ENCODE measurements at places on chromosomes 2 and 18.

GRCh38 chr2:57740891-57741290 is 305.7 kb upstream of the VRK2 start:
- DNase-seq = no peak

GRCh38 chr2:145090841-145091761 is 571.2 kb upstream of the ZEB2 start:
- DNase-seq = no peak

GRCh38 chr2:134668821-134669220 is 50.0 kb downstream of the TMEM163 start:
- peak; percentile 52 for DNase-seq

DNA sequence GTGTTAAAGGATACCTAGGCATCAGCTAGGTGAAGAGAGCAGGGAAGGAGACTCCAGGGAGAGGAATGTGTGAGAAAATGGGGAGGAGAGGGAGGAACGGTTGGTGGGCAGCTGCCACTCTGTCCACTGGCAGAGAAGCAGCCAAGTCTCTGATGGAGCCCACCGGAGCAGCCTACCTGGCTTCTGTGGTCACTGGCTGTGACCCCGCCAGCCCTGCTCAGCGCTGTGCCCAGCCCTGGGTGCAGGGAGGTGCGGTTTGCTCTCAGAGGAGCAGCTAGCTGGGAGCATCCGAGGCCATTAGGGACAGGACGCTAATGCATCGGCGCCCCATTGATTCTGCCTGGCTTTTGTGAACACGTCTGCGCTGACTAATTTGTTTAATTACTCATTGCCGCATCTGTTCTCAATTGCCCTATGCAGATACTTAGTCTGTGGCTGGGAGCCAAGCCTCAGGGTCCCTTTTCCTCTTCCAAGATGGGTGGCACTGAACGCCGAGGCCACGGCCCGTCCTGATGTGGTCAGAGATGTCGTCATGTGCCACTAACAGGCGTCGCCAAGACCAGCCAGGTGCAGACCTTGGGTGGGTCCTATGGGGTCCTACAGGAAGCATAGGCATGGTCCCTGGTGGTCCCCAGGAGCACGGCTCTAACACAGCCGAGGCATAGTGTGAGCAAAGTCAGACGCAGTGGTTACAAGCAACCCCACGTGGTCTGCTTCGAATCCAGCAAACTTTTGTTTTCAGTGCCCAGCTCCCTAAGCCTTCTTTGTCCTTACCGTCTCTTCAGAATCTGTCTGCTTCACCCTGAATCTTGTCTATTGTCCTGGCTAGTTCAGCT is 82.0 kb downstream of the RRM2 start:
- DNase-seq = no peak

GRCh38 chr2:238945433-238946150 is 97.7 kb downstream of the TWIST2 start:
- no peak for DNase-seq

DNA sequence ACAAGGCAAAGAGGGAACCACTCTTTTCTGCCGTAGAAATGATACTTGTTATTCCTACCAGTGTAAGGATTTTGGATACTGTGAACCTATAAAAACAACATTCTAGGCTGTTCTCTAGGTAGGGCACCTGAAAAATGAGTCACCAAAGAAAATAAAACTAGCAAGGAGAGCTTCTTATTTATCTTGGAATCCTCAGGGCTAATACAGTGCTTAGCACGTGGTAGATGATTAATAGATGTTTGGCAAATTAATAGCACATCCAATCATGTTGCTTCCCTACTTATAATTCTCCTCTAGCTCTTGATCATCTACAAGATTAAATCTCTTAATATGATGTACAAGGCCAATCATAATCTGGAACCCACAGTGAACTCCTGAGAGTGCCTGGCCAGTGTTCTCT is 73.1 kb downstream of the AAK1 start:
- no peak for DNase-seq

GRCh38 chr2:179253226-179253625 is 11.4 kb downstream of the SESTD1 start:
- no peak for DNase-seq

GRCh38 chr18:52730972-52731619 is 391.1 kb downstream of the DCC start:
- DNase-seq = no peak

GRCh38 chr18:58578321-58578720 is 50.6 kb downstream of the ALPK2 start:
- no peak for DNase-seq

DNA sequence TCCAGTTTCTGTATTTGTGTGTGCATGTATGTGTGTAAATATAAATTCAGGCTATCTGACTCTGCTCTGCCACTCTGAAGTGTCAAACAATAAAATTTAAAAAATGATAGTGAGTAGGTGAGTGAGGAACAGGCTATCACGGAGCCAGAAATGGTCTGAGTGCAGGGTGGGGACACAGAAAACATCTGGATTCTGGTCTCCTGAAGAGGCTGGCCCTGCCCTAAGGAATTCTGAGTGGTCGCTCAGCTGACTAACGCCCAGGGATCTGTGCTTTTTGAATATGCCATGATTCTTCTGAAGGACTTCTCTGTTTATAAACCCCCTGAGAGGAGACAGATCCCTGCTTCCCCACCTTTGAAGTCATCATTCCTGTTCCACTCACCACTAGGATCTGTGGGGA is 353.9 kb upstream of the GYPC start:
- DNase-seq = no peak

DNA sequence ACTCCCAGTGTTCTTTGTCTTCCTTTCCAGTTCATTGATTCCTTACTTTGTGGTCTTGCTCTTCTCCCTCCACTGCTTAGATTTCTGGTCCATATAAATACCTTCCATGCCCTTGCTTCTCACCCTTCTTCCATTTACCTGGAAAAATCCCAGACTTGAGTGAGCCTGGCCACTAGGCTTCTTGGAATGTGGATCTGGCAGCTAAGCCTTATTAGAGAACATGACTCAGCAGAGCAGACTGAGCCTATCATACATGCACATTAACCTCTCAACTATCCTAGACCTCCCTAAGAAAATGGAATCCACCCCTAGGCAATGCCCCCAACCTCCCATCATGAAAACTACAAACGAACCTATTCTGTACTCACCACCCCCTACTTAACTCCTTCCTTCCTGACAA is 127.7 kb downstream of the RHBDD1 start:
- no peak for DNase-seq

DNA sequence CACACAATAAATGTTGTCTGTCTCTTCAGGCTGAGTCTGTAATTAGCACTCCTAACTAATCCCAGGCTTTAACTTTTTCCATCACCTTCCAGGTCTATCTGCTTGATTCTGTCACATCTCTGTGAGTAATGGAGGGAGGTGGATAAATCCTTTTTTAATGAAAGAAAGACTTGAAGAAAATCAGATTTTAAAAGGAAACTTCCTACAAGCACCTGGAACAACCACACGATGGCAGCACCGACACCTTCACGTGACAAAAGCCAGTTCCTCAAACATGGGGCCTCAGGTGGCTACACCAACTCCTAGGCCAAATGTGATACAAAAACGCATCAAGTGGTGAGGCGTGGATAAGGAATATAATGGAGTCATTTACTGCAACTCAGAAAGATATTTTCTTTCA is 41.8 kb downstream of the TGFBRAP1 start:
- DNase-seq = peak; percentile 5

DNA sequence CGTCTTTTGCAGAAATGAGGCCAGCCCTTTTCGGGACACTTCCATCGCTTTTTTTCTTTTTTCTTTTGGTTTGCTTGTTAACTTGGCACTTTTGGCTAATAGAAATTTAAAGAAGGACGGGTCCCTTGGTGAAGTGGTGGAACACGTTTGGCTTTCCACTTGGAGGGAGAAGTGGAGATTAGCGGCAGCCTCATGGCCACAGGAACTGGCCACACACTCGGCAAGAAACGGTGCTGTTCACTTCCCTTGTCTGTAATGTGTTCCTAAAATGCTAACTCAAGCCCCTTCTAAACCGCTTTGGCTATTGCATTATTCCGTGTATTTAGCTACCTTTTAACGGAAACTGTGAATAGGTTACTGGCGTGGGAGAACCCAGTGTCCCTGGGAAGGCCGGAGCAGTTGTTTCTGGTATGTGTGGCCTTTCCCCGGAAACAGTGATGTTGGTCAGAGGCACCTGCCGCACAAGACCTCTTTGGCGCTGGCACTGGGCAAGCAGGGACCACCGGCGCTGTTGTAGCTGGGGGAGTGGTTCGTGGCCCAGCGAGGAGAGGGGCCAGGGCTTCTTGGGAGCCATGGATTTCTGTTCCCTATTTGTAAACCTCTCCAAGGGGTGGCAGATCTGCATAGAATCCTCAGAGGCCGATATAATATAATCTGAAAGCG is 981 bp downstream of the RAMP1 start:
- no peak for DNase-seq

DNA sequence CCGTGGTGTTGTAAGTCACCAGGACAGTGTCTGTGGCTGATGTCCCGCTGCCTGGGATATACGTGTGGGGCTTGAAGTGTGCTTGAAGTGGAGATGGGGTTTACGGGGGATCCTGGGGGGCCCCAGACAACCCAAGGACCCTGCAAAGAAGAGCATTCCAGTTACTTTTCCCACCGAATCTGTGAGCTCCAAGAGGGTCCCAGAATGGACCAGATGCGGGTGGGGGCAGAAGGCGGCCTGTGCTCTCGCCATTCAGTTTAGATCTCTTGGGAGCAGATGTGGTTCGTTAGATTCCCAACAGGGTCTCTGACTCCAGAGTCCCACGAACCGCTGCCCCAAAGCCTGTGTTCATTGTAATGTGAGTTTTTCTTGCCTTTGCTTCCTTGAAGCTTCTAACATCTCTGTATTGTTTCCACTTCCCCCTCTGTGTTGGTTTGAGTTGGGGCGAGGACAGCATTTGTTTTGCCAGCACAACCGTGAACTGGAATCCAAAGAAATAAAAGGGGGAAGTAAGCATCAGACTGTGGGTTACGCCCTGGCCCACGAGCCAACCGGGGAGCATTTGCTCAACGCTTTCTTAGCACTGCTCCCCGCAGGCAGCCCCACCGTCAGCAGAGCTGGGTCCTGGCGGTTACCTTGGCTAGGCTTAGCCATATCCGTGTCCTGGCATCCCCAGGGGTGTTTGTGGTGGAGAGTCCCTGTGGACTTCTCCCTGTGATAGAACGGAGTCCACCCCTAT is 92.1 kb downstream of the SH3BP4 start:
- no peak for DNase-seq

DNA sequence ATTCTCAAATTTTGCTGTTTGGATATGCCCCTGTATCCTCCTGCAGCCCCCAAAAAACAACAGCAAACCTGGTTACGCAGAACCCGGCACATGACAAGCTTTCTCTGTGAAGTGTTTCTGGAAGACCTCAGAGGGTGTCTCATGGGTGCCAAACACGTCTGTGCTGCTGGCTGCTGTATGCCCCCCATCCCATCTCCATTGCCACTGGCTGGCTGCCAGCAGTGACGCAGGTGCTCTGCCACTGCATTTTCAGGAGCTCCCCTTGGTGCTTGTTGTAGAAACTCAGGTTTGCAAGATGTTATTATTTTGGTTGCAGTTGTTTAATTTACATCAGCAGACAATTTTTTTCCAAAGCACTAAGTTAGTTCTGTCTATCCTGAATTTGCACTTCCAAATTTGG is 166.4 kb upstream of the FANCL start:
- DNase-seq = no peak

DNA sequence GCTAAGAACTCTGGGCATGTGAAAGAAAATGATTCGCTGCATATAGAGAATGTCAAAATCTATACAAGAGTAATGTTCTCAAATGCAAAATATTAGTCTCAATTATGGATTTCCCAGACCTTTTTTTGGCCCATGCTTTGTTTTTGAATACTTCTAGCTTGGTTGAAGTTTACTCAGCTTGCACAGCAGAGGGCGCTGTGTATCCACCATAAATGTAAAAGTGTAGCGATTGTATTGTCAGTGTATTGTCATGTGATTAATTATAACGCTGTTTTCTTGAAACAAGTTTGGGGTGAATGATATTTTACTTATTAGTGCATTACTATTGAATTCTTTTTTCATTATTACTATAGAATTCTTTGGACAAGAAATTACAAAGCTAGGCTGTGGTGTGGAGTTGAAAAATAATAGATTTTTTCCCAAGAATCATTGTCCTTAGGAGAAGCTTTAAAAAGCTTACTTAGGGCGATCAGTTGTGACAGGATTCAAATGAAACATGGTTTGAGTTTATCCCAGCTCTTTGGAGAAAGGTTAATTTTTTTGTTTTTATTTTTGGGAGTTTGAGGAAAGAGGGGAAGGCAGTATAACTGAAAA is 98.3 kb downstream of the PIK3C3 start:
- DNase-seq = peak; percentile 18

GRCh38 chr2:143482771-143483170 is 353.6 kb downstream of the ARHGAP15 start:
- DNase-seq = no peak

DNA sequence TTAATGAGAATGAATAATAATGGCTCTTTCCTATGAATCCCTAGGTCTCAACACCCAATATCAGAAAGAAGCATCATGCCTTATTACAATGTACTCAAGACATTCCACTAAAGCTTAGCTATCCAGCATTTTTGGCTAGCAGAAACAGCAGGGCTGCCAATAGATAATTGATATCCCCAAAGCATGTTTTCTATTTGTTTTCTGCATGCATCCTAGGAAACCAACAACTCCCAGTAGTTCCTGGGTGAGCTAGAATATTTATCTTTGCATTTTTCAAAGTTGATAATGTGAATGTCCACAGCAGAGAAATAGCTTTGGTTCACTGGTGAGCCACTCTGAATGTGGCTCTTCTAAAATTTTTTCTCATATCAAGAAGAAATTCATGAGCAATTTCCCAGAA is 5.8 kb upstream of the ANTXR1 start:
- no peak for DNase-seq

- no peak for DNase-seq
These were observed 11.3 kb upstream of the DES start for GRCh38 chr2:219406861-219407230.

GRCh38 chr2:217110550-217110949 is 250.7 kb upstream of the TNP1 start:
- DNase-seq = no peak

GRCh38 chr2:191183516-191183915 is 32.7 kb upstream of the STAT4 start:
- DNase-seq = no peak

DNA sequence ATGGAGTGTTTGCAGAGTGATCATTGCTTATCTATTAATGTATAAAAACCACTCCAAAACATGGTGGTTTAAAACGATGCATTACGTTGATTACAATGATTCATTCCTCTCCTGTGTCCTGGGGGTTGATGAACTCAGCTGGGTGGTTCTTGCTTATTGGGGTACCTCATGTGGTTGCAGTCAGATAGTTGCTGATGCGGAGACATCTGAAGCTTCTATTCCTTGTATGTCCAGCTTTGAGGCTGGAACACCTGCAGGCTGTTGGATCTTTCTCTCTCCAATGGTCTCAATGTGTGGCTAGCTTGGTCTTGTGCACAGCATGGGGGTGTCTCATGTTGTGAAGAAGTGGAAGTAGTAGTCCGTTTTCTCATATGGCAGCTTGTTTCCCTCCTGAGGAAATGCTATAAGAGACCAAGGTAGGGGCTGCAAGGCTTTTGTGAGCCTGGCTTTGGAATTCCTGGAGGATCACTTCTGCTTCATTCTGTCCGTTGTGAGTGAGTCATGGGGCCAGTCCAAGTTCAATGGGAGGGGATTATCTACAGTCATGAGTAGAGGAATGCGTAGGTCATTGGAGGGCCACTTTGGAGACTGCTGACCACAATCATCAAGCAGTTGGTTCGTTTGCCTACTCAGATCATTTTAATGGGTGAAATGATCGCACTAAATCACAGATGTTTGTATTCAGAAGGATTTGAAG is 601.0 kb downstream of the SLC4A3 start:
- DNase-seq = no peak
